ENCODE measurements at places on chromosomes 6 and 20.

- no peak for DNase-seq
Observed at GRCh38 chr6:135710042-135710441, 141.5 kb upstream of the PDE7B start.

DNA sequence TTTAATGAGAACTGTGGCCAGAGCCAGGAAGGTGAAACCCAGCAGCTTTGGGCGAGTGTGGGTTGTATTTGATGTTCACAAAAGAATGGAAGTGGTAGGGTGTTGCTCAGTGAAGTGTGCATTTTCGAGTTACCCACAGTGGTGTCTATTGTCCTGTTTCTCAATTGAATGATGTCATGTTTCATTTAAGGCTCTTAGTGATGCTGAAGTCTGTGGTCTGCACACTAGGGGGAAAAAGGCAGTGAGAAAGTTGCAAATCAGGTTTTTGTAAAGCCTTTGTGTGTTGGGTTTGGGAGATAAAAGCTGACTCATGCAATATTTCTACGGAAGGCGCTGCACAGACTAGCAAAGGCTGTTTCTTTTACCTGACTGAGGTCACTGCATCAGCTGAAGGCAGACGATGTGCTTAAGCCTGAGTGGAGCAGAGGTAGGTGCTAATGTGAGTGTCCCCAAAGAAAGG is 121.1 kb downstream of the PLEKHG1 start:
- DNase-seq: peak; percentile 46

- no peak for DNase-seq
Observed at GRCh38 chr20:16661756-16662155, 68.1 kb upstream of the SNRPB2 start.

DNA sequence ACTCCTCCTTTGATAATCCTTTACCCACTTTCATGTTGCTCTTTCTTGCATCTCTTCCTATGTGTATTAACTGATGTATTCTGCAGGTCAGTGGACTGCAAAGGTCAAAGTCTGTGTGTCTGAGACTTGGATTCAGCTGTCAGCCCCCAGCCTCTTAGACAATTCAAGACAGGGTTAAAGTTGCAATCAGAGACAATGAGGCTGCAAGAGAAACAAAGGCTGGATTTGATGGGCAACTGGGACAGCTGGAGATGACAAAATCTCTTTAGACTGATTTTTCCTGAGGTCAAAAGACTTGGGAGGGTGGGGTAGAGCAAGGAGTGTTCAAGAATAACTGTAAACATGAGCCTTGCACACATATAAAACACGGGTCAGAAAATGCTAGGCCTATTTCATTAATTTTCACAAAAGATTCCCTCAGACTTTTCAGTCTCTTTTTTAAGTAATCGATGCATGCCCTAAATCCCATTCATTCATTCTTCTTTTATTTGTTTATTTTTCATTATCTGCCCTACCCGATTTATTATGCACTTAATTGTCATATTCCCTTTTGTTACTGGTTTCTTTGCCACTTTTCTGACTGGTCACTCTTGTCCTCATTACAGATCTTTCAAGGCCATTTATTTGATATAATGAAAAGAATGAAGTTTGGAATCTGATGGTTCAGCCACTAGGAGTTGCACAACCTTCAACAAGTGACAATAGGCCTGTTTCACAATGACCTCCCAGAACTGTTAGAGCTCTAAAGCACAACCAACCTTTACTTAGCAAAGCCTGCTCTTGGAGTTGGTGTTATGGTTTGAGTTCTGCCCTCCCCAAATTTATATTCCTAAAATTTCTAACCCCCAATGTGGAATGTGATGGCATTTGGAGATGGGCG is 33.8 kb upstream of the AKAP12 start:
- DNase-seq: no peak

DNA sequence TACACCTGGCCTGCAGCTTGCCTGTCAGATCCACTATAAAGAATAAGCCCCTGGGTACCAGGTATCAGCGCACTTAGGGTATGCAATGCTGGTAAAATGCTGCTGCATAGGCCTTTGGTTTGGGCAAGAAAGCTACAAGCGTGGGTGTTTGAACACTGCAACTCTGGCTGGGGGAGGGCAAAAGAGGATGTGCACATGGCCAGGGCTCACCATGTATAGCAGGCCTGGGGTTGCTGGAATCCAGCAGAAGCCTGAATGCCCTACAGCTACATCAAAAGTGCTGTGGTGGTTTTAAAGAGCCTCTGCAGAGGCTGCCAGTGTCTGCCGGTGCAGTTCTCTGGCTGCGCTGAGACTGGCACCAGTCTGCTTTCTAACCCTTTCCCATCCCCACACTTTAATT is 51.7 kb downstream of the UQCC1 start:
- no peak for DNase-seq

- DNase-seq: no peak
Observed at GRCh38 chr6:26502626-26503025, 2.5 kb downstream of the BTN1A1 start.

DNA sequence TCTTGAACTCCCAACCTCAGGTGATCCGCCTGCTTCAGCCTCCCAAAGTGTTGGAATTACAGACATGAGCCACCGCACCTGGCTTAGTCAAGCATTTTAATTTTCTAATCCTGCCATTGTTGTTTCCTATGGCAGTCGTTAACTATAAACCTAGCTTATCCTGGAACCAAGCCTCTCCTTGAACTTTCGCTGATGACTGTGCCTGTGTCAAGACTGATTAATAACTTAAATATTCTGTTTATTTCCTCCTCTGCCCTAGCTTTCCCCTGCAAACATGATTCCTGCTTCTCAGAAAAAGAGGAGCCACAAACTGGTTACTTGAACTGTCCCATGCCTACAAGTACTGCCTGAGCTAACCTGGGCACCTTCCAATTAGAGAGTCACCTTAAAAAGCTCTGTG is 1.5 kb downstream of the VNN1 start:
- no peak for DNase-seq

DNA sequence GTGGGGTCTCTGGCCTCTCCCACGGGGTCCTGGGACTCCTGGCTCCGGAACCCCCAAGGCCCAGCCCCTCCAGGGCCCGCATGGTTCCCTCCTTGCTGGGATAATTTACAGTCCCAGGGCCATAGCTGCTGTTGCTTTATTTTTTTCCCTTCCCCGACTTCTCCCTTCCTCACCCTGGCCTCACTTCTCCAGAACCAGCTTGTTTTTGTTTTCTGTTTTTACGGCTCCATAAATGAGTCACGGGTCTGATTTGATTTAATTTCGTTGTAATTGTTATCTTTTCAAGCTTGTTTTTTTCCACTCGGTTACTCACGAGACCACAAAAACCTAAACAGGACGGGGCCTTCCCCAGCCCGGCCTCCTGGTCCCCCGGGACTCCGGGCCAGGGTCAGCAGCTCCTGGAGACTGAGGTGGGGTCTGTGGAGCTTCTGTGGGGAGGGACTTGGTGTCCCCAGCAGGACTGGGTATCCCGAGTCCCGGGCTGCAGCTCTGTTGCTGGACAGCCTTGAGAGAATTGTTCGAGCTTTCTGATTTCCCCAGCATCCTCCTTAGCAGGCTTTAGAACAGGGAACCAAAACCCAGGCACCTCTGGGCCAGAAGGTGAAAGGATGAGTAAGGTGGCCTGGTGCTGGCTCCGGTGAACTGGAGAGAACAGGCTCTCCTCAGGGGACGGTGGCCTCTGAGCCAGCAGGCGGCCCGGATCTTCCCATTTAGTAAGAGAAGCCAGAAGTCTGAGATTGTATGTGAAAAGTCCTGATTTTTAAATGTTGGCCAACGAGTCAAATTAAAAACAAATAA is 94.9 kb downstream of the CEBPB start:
- peak; percentile 43 for DNase-seq

DNA sequence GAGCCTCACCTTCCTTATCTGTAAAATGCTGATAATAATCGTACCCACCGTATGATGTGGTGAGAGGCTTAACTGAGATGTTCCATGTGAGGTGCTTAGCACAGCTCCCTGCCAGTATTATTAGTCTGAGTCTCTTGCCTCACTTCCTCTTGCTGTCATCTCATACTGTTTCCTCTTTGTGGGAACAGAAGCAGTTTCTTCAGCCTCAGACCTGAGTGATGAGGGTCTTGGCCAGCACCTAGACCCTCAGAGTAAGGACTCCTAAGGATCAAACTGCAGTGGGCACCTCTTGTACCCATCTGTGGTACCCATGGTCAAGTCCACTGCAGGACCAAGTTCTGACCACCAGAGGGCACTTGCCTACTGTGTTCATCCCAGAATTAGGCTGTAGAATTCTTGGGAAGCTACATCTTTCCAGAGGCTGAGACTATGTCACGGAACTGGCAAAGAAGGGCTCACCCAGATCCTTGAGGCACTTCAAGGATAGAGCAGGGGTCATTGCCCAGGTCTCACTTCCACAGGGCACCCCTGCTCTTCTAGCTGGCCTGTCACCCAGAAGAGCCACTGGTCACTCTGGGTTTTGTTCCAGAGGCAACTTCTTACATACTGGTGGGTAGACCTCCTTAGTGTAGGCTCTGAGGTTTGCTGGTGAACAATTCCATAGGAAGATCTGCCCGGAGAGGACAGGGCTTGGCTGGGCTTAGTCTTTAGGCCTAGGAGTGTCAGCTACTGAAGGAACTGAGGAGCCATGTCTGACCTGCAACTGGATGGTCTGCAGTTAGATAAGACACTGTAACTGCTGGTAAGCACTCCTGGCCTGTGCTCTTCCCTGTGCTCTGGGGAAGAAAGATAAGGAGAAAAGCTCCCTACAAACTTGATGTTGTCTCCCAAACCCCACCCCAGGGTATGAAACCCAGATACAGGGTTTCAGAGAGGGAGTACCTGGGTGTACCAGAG is 20.6 kb upstream of the SGK2 start:
- no peak for DNase-seq

DNA sequence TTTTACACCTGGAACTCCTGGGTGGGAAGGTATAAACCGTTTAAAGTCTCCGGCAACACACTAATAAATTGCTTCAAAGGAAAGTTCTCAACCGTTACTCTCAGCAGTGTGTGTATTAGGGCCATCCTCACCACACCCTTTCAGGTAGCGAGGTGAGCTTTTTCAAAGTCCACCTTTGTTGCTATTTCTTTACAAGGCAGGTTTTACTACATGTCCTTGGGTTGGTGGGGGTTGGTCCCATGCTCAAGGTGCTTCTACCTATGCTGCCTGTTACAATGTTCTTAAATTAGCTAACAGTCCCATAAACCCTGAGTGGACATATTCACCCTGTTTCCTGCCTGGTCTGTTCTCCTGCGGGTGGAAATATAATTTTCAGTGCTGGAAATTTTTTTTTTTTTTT is 13.2 kb upstream of the OSER1 start:
- no peak for DNase-seq

DNA sequence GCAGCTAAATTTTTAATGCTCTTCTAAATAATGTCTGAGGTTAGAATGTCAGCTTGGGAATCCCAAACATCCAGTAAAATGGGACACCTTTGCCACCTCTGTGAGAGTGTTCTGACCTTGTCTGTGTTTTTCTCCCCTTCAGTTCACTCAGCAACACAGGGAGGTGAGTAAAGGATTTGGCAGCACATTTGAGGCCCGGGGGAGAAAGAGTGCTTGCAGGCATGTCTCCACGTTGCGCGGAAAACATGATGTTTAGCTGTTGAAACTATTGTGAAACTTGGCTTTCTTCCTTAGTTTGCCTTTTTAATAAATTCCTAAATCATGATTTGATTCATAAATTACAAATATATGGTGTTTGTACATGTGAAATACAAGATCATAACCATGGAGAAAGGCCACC is 707.8 kb upstream of the FLRT3 start:
- DNase-seq: no peak

GRCh38 chr20:60008130-60008808 is 50.0 kb downstream of the CDH26 start:
- DNase-seq: no peak

DNA sequence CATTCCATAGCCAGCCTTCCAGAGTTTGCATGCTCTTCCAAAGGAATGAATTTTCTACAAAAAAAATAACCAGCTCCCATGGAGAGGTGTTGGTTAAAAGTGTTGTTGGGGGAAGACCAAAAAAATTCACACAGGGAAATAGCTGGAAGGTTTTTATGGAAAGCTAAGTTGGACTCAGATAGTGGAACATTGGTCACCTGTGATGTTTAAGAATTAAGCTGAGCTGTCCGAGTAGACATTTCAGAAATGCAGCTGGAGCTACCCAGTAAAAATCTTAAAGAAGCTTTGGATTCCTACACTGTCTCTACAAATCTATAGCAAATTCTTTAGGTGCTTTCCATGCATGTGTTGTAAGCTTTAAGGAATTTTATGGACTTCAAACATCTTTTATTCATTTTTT is 155.5 kb downstream of the THBS2 start:
- DNase-seq: no peak

DNA sequence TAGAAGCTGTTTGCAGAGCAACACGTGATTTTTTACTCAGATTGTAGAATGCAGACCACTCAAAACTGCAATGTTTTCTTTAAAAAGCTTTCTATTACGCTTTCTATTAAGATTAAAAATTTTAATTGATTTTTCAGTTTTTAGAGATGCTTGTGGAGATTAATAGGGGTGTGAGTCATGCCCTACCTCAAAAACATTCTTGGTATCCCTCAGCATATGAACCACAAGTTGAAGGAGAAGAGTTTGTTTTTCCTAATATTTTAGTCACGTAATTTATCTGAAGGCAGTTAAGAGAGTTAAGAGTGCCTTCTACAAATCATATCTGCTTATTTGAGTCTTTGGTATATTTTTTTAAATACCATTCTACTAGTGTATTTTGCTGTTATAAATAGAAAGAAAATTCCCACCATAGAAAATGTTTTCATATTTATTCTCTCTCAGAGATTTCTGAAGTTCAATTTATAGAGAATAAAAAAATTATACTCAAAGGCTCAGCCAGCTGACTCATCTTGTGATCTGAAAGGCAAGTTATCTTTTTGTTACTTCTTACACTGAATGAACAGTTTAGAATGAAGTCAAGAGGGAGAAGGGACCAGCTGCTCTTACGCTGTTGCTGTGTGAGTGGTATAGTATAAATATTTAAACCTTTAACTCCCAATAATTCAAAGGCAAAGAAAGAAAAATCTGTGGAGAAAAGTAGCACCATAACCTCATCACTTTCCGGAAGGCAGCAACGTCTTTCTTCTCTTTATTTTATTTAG is 7.6 kb downstream of the RIPOR2 start:
- no peak for DNase-seq

- DNase-seq: no peak
Observed at GRCh38 chr6:113017353-113017752, 670.2 kb downstream of the RFPL4B start.

GRCh38 chr6:150150821-150151646 is 8.2 kb downstream of the PPP1R14C start:
- no peak for DNase-seq

GRCh38 chr6:89787660-89788328 is 31.8 kb downstream of the MDN1 start:
- DNase-seq: no peak

GRCh38 chr6:126696921-126697693 is 357.2 kb downstream of the CENPW start:
- DNase-seq: no peak
